ENCODE measurements at places on chromosomes 4 and X. TPM values are rescaled to one million over a fixed set of nuclear protein-coding genes. Genes with fewer than 3 reads are reported as not detected.

GRCh38 chrX:121579016-121579760 is 531.8 kb downstream of the GLUD2 start:
- DNase-seq, result no peak

- no peak for DNase-seq
Measured at GRCh38 chr4:187362937-187363857, 632.4 kb upstream of the ZFP42 start.

GRCh38 chr4:99723612-99724011 is 66.0 kb upstream of the C4orf54 start:
- peak; percentile 46 for DNase-seq

- DNase-seq, result no peak
Measured at GRCh38 chrX:125998432-125998831, 167.7 kb downstream of the DCAF12L2 start.

- no peak for DNase-seq
Measured at GRCh38 chrX:149531599-149531998, 9.2 kb upstream of the EOLA1 start.

GRCh38 chr4:156957556-156957955 is 14.0 kb downstream of the PDGFC start:
- no peak for DNase-seq

- DNase-seq, result no peak
Measured at GRCh38 chr4:176150704-176151103, 44.7 kb downstream of the SPATA4 start.

ABLIM2 gene
- 6.0 TPM for total RNA-seq

Measured in uterus (tissue), 4 donors.